Activated CD4-positive, alpha-beta T cell treated with anti-CD3 and anti-CD28 coated beads, Interleukin-2, amount 10 ng/mL, durations not matched to agents 24 days and 14 days (primary cell): ENCODE measurements at places on chromosomes 2 and 18. TPM values are rescaled to one million over a fixed set of nuclear protein-coding genes. Genes with fewer than 3 reads are reported as not detected.

GRCh38 chr2:69490486-69490885, 53.3 kb upstream of the NFU1 start:
- peaks cover 61% of the 10 kb centered on the region for H3K36me3 ChIP-seq
- peak overlapping the region; percentile 5 for H3K4me3 ChIP-seq
- H3K4me1 ChIP-seq = peaks cover 32% of the 10 kb centered on the region
- peak overlapping the region; percentile 81 for H3K27ac ChIP-seq
- DNase-seq = peak; percentile 79

TLX2 gene
- total RNA-seq = 0.54 and 0.70 TPM in 2 replicates

DNA sequence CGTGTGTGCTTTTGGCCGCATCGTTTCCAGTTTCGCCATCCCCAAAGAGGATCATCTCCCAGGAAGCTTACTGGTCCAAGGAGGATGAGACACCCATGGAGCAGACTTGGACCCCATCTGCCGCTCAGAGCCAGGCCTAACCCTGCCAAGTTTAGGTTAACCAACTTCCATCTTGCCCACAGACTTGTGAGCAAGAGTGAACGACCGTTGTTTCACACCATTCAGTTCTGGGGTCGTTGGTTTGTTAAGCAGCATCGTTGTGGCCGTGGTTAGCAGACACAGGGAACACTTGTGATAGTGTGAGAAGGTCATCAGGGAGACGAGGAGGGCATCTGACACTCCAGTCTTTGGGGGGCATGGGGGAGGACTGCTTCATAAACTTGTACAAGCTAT, 15.1 kb downstream of the IL1R2 start:
- no peak overlapping the region for H3K4me3 ChIP-seq
- peaks cover 7% of the 10 kb centered on the region for H3K27me3 ChIP-seq
- H3K4me1 ChIP-seq = peaks cover 9% of the 10 kb centered on the region
- no peak for DNase-seq
- H3K27ac ChIP-seq = no peak overlapping the region

- no peak overlapping the region for H3K27ac ChIP-seq
- no peaks in the 10 kb centered on the region for H3K36me3 ChIP-seq
- no peak for DNase-seq
- H3K4me1 ChIP-seq = no peaks in the 10 kb centered on the region
- no peaks in the 10 kb centered on the region for H3K27me3 ChIP-seq
- no peak overlapping the region for H3K4me3 ChIP-seq
Observed at GRCh38 chr2:28318462-28319117, 74.1 kb upstream of the FOSL2 start.

DNA sequence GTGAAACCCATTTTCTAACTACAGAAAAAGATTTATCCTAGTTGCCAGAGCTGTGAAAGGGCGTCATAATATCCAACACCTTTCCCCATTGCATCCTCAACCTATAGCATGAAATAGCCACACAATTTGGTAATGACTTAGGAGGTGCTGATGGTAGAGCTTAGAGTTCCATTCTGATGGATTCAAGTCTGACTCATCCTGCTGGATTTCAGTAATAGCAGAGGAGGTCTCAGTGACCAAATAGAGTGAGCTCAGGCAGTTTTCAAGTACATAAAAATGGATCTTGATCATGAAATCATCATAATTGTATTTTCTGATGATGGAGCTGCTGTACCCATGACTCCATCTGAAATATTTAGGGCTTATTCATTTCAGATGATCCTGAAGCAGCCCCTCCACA, 270.7 kb upstream of the KLHL29 start:
- no peaks in the 10 kb centered on the region for H3K27me3 ChIP-seq
- no peaks in the 10 kb centered on the region for H3K4me1 ChIP-seq
- no peak overlapping the region for H3K4me3 ChIP-seq

- peaks cover 2% of the 10 kb centered on the region for H3K36me3 ChIP-seq
- peak overlapping the region; percentile 54 for H3K27ac ChIP-seq
- H3K27me3 ChIP-seq = peaks cover 16% of the 10 kb centered on the region
- H3K4me3 ChIP-seq = no peak overlapping the region
- DNase-seq = peak; percentile 71
Observed at GRCh38 chr2:37568565-37568964, 102.9 kb downstream of the CDC42EP3 start.

- H3K27me3 ChIP-seq = no peaks in the 10 kb centered on the region
- no peak overlapping the region for H3K4me3 ChIP-seq
- no peaks in the 10 kb centered on the region for H3K4me1 ChIP-seq
- H3K27ac ChIP-seq = no peak overlapping the region
- no peaks in the 10 kb centered on the region for H3K36me3 ChIP-seq
Observed at GRCh38 chr18:55768255-55768654, 180.3 kb upstream of the TCF4 start.

CFAP65 gene
- not detected in 2 replicates for total RNA-seq

DNA sequence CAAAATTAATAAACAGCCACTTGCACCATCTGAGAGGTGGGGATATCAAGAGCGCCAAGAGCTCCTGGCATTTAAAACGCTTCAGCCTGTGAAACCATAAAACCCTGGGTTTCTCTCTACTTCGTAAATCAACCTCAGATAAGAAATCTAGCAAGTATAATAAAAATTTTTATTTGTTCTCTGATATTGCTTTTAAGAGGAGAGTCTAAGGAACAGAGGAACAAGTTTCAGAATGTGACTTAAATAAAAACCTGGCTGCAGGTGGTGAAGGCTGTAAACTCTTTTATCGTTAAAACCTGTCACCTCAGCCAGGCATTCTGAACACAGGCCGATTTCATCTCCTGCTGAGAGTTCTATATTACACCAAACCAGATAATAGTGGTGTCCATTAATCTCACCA, 9.9 kb downstream of the DYTN start:
- H3K27me3 ChIP-seq = peaks cover 11% of the 10 kb centered on the region
- no peaks in the 10 kb centered on the region for H3K36me3 ChIP-seq
- H3K4me1 ChIP-seq = peaks cover under 1% of the 10 kb centered on the region
- H3K4me3 ChIP-seq = no peak overlapping the region
- DNase-seq = no peak

SCN3A gene
- 0.05 TPM in 1 of 2 replicates, not detected in the other for total RNA-seq

- H3K4me3 ChIP-seq = no peak overlapping the region
- H3K4me1 ChIP-seq = no peaks in the 10 kb centered on the region
- no peaks in the 10 kb centered on the region for H3K27me3 ChIP-seq
- H3K27ac ChIP-seq = no peak overlapping the region
- no peaks in the 10 kb centered on the region for H3K36me3 ChIP-seq
Observed at GRCh38 chr18:55142410-55142809, 183.1 kb upstream of the CCDC68 start.

GRCh38 chr2:181306785-181307184, 150.4 kb upstream of the ITGA4 start:
- H3K4me3 ChIP-seq = peak overlapping the region; percentile 66
- no peaks in the 10 kb centered on the region for H3K27me3 ChIP-seq
- no peaks in the 10 kb centered on the region for H3K36me3 ChIP-seq
- peaks cover 56% of the 10 kb centered on the region for H3K4me1 ChIP-seq
- DNase-seq = no peak

GRCh38 chr2:146982393-146982846, 862.4 kb upstream of the ACVR2A start:
- DNase-seq = no peak
- H3K4me1 ChIP-seq = no peaks in the 10 kb centered on the region
- H3K4me3 ChIP-seq = no peak overlapping the region
- H3K36me3 ChIP-seq = no peaks in the 10 kb centered on the region

DNA sequence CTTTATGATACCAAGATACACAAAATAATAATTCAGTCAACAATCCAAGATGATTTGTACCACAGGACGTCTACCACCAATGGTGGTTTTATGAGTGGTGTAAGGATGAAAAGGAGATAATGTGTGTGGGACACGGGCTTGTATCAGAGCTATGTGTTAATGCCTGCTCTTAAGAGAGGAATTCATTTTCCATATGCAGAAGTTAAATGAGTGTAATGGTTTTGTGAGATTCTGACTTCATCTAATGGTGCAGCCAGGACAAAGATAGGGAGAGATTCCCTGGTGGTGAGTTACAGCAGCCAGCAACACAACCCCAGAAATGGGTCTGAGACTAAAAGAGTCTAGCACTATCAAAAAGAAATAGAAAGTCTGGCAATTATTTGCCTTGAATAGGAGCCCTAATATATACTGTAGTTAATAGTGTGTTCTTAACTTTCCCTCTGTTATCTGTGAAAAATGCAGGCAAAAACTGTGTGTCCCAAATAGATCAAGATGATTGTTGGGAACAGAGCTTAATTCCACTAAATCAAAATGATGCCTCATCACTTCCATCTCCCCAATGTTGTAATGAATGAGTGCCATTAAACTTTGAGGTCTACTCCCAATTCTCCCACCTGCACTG, 455.0 kb upstream of the TCF4 start:
- no peaks in the 10 kb centered on the region for H3K36me3 ChIP-seq
- no peak overlapping the region for H3K4me3 ChIP-seq
- H3K27ac ChIP-seq = no peak overlapping the region
- no peak for DNase-seq
- H3K27me3 ChIP-seq = no peaks in the 10 kb centered on the region
